Stimulated activated naive CD4-positive, alpha-beta T cell treated with Interleukin-2 at 50 U/mL for 16 hours (primary cell): ENCODE measurements at places on chromosomes 7 and 10.
A peak's percentile ranks its signal among the peaks of the same experiment; 100 is the strongest.

- no peak for DNase-seq
Measured at GRCh38 chr7:81783818-81784217, 14.0 kb upstream of the HGF start.

- peak; percentile 22 for DNase-seq
Measured at GRCh38 chr7:50317221-50317678, 12.7 kb downstream of the IKZF1 start.

GRCh38 chr10:124706462-124707143, 37.6 kb downstream of the FAM53B start:
- DNase-seq = no peak

GRCh38 chr10:89037096-89037495, 46.5 kb downstream of the FAS start:
- no peak for DNase-seq

GRCh38 chr7:82507365-82507975, 63.9 kb upstream of the CACNA2D1 start:
- DNase-seq = no peak

DNA sequence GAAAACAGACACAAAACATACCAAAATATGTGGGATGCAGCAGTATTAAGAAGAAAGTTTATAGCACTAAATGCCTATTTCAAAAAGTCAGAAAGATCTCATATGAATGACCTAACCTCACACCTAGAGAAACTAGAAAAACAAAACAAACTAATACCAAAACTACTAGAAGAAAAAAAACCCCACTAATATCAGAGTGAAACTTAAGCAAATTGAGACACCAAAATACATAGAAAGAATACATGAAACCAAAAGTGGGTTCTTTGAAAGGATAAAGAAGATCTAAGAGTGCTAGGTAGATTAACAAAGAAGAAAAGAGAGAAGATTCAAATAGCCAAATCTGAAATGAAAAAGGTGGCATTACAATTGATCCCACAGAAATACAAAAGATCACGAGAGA, 494.1 kb downstream of the SH2D4B start:
- DNase-seq = no peak

DNA sequence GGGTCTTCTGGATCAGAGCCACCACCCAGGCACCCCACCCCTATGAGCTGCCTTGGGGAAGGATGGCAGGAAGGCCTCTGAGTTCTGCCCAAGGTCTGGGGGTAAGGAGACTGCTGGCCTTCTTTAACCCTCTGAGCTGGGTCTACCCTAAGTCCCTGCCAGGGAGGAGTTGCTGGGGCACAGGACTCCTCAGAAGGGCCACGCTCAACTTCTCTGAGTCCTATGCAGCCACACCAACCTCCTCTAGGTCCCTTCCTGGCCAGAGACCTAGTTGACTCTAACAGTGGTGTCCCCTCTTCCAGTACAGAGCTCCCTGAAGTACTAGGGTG, 2.6 kb upstream of the NEURL1 start:
- DNase-seq = no peak

DNA sequence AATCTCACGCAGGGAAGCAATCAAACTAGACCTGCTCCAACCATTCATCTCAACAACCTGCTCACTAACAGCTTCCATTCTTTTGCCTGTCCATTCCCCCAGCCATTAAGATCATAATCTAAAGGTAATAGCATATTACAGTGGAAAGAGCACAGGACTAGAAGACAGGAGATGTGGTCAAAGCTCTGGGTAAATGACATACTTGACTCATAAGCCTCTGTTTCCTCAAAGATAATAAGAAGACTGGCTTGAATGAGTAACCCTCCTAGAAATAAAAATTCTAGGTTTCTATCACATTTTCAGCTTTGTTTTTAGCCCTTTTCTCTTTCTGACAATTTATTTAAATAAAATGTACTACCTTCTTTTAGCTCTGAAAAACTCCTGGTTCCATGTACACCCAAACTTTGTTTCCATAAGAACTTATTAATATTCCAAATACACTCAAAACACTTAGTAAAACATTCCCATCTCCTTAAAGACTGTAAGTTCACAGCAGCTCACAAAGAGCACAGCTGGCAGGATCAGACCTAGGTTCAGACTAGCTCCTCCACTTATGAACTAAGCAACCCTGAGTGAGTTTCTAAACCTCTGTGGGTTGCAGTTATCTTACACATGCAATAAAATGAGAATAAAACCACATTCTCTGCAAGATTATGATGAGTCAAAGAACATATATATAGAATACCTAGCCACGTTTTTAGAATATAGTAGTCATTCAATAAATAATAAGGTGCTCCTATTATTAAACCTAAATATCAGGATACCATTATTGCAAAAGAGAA, 11.6 kb downstream of the FAM204A start:
- DNase-seq = no peak

- no peak for DNase-seq
Measured at GRCh38 chr7:107201795-107202450, 33.1 kb downstream of the HBP1 start.

- no peak for DNase-seq
Measured at GRCh38 chr10:30151581-30152389, 92.4 kb upstream of the JCAD start.

GRCh38 chr7:120307991-120308545, 35.1 kb downstream of the KCND2 start:
- no peak for DNase-seq

DNA sequence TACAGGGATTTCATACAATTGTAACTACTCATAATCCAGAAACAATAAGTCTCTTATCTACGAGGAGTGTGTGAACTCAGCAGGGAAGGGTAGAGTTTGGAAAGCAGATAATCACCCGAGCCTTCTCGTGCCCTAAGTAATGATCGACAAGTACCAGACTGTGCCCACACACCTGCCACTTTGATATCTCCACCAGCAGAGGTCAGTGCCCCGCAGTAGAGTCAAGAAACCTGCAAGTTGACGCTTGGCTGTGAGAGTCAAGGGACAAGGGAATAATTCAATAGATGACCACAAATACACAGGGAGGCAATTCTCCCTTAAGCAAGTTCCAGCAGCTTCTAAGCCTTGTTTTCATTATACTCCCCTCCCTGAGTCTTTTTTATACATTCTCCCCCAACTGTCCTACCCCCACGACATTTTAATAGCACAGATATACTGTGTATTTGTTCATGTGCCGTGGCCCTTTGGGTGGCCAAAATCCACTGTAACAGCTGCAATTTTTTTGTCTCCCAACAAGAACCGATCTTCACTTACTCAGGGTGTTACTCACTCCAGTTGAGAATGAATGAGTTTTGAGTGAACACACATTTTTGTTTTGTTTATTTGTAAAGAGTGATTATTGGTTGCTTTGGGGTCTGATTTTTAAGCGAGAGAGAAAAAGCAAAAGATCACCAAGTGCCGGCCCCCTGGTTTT, 106.9 kb upstream of the RHEB start:
- no peak for DNase-seq

GRCh38 chr7:685540-685939, 41.0 kb upstream of the DNAAF5 start:
- DNase-seq = no peak
